ENCODE measurements at places on chromosomes 7 and 10.

GRCh38 chr10:50556237-50557120 lies 67.3 kb downstream of the SGMS1 start:
- DNase-seq: no peak

DNA sequence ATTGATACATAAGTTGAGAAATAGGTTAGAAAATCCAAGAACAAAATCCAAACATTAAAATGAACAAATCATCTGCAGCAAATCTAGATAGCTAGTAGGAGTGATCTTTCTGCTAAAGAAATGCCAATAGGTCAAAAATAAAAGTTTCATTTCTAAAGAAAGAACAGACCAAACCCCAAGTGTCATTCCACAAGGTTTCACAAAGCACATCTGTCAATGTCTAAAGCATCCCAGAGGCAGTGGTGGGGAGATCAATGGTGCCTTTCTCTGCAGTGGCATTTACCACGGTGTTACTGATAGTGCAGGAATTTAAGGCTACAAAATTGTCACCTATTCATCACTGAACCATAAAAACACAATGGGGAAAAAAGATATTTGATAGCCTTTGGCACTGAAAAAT lies 147.9 kb downstream of the PARD3 start:
- DNase-seq: no peak

GRCh38 chr10:61000769-61001730 lies 57.1 kb upstream of the RHOBTB1 start:
- DNase-seq: no peak

GRCh38 chr10:101095550-101096213 lies 33.9 kb downstream of the KAZALD1 start:
- DNase-seq: peak; percentile 90

DNA sequence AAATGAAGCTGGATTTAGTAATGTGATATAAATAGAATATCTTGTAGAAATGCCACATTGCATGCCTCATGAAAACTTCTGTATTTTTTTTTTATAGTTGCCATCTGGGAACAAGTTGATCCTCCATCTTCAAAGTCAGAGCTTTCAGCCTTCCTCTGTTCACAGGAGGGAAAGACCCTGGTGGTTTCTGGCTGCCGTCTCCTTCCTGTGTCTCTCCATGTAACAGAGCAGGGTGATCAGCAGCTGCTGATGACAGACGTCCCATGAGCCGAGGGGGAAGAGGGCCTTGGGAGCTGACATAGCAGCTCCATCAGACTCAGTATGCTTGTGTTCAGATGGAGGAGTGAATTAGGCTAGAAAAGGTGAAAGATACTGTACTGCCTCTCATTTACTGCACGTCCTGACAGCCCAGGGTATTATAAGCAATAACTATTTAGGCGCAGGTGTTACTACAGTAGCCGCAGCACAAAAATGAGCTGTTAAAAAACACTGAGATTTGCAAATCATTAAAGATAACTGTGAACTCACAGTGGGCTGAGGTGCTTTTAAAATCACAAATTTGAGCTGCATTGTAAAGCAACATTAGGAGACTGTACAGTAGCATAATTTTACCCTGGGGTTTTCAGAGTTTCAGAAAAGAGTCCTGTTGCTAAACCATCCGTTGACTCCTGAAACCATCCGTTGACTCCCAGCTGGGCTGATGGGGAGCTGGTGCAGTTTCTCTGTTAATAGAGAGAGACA lies 103.3 kb downstream of the CFAP58 start:
- DNase-seq: no peak

DNA sequence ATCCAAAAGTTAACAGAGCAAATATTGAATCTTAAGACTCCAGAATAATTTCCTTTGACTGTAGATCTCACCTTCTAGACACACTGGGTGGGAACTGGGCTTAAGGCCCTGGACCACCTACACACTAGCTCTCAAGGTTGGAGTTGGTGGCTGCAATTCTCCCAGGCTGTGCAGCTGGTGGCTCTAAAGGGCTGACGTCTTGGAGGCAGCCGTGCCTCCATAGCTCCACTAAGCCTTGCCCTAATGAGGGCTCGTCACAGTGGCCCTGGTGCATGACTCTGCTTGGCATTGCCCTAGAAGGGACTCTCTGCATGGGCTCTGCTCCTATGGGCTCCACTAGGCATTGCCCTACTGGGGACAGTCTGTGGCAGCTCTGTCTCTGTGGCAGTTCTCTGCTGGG lies 1005.2 kb downstream of the CCSER2 start:
- no peak for DNase-seq

DNA sequence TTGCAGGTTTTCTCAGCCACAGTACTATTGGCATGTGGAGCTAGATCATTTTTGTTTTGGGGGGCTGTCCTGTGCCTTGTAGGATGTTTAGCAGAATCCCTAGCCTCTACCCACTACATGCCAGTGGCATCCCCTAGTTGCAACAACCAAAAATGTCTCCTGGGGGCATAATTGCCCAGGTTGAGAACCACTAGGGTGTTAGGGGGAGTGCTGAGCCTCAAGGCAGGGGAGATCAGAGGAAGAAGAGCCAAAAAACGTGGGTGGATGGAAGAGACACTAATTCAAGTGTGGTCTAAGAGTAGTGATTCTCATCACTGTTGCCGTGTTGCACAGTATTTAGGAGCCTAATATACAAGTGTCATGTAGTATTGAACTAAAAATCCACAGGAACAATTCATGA lies 31.7 kb upstream of the CCNY start:
- no peak for DNase-seq

DNA sequence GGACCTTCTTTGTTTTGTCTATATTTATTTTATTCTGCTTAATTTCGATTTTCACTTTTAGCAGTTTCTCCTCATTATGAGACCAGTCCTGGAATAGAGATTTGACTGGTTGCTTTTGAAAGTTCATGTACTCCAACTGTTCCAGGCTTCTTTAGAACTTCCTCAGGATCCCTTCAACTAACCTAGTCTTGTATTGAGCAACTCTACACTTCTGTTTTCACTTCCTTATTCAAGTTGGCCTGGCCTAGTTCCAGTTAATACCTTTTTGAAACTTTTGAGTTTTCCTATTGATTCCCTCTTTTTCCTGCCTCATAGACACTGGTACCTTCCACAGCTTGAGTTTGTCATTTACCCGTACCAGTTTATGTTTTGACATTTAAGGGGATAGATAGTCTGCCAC lies 421.7 kb downstream of the ATRNL1 start:
- no peak for DNase-seq

- DNase-seq: no peak
Observed at GRCh38 chr10:1560535-1561192, 176.7 kb downstream of the ADARB2 start.

- DNase-seq: no peak
Observed at GRCh38 chr7:140640727-140641523, at the start of gene DENND2A. Gene DENND2A (minus strand): TSS chr7:140640813. CDS start chr7:140602397, 38,416 bp downstream.

DNA sequence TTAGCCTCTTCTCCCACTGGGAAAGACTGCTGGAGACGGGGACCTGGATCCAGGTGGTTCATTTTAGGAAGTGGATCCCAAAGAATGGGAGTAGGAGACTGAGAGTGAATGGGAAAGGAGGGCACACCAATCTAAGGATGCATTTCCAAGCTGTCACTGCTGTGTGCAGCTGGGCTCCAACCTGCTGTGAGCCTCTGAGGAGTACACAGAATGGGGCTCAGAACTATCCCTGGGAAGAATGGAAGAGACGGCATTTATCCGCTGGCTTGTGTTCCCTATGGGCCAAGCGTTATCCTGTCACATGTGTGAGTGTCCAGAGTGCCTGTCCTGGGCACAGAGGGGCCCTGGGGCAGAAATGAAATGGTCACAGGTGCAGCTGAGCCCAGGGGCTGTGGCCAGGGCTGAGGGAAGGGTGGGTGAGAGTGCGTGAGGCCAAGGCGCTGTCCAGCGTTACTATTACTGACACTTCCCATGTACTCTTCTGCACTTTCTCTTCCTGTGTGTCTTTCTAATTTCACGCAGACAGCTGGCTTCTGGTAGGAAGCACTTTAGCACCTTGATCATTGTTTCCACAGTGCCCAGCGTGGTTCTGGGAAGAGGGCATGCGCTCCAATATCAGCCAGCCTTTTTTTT lies 35.4 kb upstream of the PODXL start:
- DNase-seq: no peak
